Fibroblast of gingiva (primary cell): ENCODE measurements at places on chromosomes 5 and 9.

DNA sequence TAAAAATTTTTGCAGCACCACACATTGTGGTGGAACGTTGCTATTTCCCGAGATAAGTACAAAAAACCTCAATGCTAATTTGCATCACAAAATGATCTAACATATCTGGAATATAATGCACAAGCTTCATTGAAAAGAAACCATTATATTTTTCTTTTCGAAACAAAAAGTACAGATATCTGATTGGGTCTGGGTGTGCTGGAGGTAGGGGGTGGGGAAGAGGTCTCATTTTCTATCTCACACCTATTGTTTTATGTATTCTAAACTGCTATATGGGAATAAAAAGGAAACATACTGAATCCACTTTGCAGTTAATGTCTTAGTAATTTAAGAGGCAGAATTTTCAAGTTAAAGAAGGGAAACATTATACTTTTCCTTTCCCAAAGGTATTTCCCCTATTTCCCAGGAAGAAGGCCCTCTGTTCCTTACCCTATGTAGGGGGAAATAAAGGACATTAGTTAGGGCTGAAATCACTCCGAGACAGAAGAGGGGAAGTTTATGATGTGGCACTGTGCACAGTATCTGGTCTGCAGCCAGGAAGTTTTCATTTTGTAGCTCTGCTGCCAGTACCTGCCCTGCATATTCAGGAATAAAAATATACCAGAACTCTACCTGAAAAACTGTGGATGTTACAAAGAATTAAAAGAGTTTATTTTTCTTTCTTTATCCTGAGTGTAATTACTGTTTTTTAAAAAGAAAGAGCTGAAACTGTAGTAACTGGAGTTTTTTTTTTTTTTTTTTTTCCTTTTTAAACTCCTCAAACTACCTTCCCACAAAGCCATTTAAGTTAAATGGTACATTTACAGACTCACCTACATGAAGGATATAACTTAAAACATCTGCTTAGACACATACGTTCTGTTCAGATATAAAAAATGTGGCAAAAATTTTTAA is 7.4 kb downstream of the MEF2C start:
- no peak for DNase-seq

DNA sequence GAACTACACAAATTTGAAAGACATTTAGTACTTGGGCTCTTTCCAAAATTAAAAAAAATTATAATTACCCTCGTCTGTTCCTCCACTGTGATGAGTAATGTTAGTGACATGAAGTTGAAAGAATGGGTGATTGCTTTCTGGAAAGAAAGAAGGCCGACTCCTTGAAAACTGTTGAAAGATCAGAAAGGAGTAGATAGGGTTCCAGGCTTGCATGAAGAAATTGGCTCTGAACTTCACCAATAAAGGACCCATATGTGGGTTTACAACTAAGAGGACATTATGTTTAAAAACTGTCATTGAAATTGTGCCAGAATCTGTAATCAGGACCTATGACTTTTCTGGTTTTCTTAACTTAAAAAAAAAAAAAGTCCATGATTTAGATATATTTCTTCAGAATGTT is 20.7 kb upstream of the MOCS2 start:
- DNase-seq, result peak; percentile 61

DNA sequence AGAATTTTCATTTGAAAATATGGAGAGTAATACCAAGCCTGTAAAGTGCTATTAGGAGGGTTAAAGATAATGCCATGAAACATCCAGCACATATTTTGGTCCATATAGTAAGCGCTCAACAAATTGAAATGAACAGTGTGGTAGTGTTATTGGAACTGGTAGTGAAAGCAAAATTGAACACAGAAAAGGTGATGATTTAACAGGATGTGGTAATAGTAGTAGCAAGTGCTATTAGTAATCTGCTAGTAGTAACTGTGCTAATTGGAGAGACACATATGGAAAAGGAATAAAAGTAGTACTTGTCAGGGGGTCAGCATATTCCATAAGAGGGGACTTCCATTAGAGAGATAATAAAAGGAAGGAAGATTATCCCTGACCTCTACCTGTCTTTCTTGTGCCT is 187.3 kb downstream of the HTR1A start:
- no peak for DNase-seq

DNA sequence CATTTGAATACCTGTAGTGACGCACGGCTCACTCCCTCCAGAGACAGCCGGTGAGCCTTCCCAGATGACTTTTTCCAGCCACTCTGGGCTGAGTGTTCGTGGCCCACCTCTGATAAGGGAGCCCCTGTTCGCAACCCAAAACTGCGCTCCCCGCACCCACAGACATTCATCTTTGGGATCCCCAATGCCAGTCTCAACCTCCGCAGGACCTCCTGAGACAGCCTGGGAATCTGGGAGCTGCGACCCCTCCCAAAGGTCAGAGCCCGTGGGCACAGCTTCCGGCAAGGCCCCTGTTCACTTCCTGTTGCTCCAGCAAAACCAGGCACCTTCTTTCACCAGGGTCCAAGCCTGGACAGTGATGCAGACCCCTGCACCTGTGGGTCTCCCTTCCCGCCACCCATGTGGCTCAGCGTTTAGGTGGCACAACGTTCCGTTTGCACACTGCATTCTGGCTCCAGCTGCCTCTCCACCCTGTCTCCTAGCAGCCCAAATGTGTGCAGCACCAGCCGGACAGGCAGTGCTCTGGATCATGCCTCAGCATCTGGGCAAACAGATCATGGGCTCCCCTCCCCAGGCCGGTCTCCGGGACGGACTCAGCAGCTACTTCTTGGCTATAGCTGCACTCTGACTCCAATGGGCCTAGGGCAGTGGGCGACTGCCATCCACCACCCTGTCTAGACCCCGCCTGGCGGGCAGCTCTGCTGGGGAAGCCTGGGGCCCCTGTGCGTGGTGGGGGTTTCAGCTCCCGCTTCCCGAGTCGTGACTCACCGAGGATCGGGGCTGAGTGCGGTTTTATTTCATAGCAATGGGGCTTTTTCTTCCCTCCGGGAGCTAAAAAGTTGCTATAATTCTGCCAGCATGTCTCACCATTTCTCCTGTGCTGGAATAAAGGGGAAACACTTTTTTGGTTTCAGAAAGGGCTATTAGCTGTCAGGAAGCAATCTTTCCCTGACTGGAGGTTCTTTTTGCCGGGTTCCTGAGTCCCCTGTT is 156.0 kb downstream of the OLFM1 start:
- no peak for DNase-seq

GRCh38 chr5:151078490-151079262 is 2.2 kb downstream of the TNIP1 start:
- DNase-seq, result no peak

GRCh38 chr5:141039517-141039916 is 11.7 kb upstream of the PCDHB1 start:
- no peak for DNase-seq

GRCh38 chr9:90420211-90420610 is 222.4 kb downstream of the DIRAS2 start:
- no peak for DNase-seq

DNA sequence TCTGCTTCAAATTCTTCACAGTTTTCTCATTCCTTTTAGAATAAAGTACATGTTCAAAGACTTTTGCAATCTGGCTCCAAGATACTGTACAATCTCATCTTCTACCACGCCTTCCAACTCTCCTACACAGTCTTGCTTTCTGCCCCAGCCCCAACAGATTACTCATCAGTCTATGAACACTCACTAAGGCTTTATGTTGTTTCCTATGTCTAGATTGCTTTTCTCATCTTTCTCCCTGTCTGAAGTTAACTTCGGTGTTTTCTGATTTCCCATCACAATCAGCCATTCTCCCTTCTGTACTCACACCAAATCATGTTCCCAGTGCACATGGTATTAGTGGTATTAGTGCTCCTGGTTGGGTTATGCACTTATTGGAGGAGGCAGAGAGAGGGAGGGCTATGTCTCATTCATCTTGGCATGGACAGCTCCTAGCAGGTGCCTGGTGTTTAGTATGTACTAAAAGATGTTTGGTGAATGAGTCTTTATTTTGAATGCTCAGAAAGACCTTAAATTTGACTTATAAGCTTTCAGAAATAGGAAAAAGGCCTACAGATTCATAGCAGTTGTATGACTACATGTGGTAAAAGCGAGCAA is 44.0 kb upstream of the ZNF608 start:
- DNase-seq, result no peak
